ENCODE measurements at places on chromosomes 2 and 18.

- DNase-seq: no peak
These were observed 104.3 kb upstream of the CCDC195 start for GRCh38 chr2:224820283-224820991.

- no peak for DNase-seq
These were observed 1073.3 kb upstream of the CDH2 start for GRCh38 chr18:29250259-29250658.

DNA sequence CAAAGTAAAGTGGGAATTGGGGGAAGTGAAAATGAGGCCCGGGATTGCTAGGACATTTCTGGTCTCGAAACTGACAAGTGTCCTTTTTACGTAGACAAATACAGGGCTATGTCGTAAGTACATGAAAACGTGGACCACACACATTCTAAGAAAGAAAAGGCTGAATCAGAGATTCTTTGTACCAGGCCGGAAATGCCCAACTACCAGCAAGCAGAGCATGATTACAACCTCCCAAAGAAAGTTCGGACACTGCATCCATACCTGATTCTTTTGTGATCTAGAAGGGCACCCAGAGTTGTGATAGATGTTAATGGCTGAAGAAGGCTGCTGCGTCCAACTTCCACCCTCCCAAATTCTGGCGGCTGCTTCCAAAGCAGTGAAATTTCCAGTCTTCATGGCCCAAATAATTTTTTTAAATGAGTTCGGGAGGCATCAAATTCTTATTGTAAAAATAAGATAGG, 1.7 kb downstream of the RBMS1 start:
- DNase-seq: peak; percentile 53

GRCh38 chr18:79583984-79584401, 95.6 kb upstream of the CTDP1 start:
- DNase-seq: peak; percentile 40

- no peak for DNase-seq
These were observed 73.0 kb upstream of the KCTD1 start for GRCh38 chr18:26621161-26622026.
